ENCODE measurements at places on chromosomes 2 and 18. TPM values are rescaled to one million over a fixed set of nuclear protein-coding genes. Genes with fewer than 3 reads are reported as not detected.

Gene RBM44
- polyA plus RNA-seq: 0.35 TPM

Gene LIMS4
- not detected for polyA plus RNA-seq

Gene KANSL1L
- 18.5 TPM for polyA plus RNA-seq

Gene SLC14A1
- not detected for polyA plus RNA-seq

Gene FAM110C
- polyA plus RNA-seq: 2.0 TPM

Gene TIA1
- 22.5 TPM for polyA plus RNA-seq
